Motor neuron (in vitro differentiated cells): ENCODE measurements at places on chromosomes 2 and 18.

GRCh38 chr2:84017010-84017409 is 442.1 kb downstream of the SUCLG1 start:
- ATAC-seq: peak; percentile 30

DNA sequence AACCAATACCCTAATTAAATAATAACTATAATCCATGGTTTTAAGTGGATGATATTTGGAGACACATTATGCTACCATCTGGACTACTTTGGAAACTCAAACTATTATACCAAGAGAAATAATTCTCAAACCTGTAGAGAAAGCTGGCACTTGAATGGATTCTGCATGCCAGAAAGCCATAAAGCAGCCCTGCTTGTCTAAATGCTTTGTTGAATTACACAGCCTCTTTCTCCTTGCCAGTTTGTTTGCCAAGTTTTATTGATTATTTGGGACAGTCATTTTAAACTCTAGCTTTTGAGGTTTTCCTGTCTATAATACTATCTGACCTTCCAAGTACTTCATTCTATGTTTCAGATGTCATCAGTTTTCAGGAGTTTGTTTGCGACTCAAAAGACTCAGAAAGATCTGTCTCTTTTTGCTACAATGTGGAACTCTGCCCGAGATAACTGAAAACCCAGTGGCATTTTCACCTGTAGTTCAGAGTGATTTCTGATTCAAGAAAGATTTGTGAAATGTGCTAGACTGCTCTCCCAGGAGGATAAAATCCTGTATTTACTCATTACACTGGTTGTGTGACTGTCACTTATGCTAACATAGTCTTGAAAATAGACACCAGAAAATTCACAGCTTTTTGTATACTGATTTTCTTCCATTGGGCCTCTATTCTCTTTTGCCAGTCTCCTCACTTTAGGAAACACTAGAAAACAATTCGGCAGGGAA is 29.2 kb upstream of the MBOAT2 start:
- ATAC-seq: no peak

- no peak for ATAC-seq
Measured at GRCh38 chr2:38301969-38302702, 74.9 kb downstream of the ATL2 start.

DNA sequence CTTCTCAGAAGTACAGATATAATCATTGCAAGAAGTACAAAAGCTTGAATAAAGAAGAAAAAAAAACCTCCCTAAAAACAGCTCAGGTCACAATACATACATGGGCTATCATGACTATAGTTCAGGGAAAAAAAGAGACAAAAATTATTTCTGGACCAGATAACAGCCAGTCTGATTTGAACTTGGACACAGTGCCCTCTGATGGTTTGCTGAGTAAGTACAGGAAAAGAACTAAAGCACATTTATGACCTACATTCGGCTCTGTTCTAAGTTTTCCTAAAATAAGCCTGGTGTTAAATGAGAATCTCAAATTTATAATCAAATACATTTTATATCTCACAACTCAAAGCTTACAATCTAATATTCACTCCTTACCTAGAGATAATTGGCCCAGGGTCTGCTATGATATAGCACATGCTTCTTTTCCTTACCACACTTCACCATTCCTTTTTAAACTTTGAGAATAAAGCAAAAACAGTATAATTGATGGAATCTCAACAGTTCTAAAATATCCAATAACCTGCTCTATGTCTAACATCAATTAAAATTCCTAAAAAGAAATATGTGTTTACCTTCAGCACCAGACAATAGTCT is 81.1 kb downstream of the RAPH1 start:
- ATAC-seq: peak; percentile 66

DNA sequence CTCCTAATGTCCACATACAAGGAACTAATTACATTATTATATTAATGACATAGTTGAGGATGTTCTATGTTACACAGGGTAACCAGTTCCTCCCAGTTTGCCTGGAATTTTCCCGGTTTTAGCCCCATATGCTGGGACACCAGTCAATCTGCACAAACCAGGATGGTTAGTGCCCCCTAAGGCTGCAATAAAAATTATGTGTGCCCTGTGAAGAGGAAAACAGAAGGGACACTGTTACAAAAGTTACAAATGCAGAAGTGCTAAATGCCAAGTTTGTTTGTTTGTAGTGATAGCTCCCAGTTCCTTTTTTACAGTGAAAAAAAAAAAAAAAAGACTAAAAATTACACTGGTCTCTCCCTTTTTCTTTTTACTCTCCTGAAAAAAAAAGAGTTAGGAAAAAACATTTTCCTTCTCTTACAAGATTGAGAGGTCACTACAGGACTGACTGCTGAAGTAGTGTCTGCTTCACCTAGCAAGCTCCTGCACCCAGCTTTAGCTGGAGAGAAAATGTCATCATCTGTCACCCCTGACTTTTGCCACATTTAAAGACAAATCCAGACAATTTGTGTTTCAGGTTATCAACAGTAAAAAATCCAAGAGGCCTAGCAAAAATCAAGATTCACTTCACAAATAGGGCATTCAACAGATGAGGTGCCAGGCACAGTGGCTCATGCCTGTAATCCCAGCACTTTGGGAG is 3.2 kb downstream of the ANKRD44 start:
- ATAC-seq: no peak

GRCh38 chr2:149385350-149385749 is 55.0 kb downstream of the LYPD6 start:
- ATAC-seq: no peak

GRCh38 chr2:215904101-215904500 is 109.2 kb downstream of the MREG start:
- no peak for ATAC-seq

- peak; percentile 28 for ATAC-seq
Measured at GRCh38 chr18:6711467-6711866, 18.0 kb upstream of the ARHGAP28 start.

DNA sequence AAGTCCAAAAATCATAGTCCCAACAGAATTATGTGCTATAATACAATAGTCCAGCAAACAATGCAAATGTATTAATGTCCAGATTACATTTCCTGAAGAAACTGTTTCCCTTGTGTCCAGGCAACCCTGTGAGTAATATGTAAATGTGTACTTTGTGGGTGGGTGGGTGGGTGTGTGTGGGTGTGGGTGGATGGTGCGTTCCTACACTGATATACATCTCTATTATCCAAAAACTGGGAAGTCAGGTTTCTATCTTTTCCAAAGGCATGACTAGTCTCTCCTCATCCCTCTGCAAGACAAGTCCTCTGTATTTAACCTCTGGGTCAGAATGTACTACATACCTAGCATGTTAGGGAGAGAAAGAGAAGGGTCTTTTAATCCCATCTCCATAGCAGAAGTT is 71.6 kb downstream of the LNPK start:
- no peak for ATAC-seq

GRCh38 chr2:113180131-113180946 is 6.6 kb downstream of the PSD4 start:
- no peak for ATAC-seq

DNA sequence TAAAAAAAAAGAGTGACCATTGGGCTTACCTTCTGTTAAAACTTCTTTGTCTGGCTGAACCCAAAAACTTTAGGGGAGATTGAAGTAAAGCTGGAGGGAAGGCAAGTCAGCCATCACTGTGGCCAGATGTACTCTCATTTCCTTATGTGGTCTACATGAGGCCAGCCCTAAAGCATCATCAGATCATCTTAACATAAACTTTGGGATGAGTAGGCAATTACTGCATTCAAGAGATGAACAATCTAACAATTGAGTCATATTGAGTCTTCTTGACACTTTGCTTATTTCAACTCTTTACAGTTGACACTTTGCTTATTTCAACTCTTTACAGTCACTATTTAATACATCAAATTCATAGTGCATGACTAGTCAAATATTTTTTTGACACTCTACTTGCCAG is 155.6 kb downstream of the QPCT start:
- no peak for ATAC-seq

- ATAC-seq: no peak
Measured at GRCh38 chr2:21228041-21228895, 104.5 kb downstream of the TDRD15 start.

GRCh38 chr2:217698691-217699090 is 304.1 kb downstream of the TNS1 start:
- ATAC-seq: no peak
